OCI-M1 (cell line): ENCODE measurements at places on chromosomes 16 and 17.
A peak's percentile ranks its signal among the peaks of the same experiment; 100 is the strongest.

- DNase-seq, result peak; percentile 47
Measured at GRCh38 chr16:23508589-23509440, 1.5 kb downstream of the GGA2 start.

DNA sequence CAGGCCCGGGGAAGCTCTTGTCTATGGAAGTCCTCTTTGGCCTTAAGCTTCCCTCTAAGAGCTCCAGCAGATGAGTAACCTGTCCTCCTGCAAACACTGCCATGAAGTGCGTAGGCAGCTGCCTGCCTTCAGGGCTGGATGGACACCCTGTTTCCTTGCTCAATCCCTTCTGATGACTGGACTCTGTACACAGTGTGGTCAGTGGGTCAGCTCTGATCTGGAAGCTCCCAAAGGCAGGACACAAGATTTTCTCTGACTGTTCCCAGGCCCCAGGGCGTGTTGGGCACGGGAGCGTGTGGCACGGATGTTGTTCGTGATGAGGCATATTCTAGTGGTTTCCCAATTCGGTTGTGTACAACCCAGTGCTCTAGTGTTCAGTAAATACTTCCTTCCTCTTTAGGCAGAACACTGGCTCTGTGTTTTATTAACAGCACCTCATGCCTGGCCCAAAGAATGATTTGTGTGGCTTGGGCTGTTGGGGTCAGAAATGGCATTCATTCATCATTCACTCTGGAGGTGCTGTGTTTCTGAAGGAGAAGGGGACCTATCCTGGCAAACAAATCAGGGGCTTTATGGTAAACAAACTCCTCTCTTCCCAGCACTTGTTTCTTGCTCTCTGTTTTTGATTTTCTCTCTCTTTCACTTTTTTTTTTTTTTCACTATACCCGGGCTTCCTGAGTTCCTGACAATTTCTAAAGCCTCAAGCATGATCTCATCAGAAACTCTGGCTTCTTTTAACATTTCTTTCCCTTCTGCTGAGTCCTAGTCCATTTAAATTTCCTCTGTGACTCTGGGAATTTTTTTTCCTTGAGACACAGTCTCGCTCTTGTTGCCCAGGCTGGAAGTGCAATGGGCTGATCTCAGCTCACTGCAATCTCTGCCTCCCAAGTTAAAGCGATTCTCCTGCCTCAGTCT is 12.0 kb upstream of the RNF157 start:
- peak; percentile 64 for DNase-seq

- no peak for DNase-seq
Measured at GRCh38 chr17:56762988-56763387, 70.7 kb downstream of the C17orf67 start.

DNA sequence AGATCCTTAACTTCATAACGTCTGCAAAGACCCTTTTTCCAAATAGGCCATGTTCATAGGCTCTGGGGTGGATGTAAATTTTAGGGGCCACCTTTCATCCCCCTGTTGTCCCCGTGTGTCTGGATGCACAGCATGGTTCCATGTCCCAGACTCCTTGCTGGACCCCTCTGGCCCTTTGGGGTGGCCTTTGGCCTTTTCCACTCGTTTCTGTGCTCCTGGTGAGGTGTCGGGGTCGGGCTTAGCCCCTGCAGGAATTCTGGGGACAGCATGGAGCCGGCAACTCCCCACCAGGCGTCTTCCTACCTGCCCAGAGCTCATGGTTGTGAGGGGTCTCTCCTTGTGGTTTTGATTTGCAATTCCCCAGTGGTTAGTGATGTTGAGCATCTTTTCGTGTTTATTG is 183.5 kb downstream of the SEC14L1 start:
- no peak for DNase-seq

DNA sequence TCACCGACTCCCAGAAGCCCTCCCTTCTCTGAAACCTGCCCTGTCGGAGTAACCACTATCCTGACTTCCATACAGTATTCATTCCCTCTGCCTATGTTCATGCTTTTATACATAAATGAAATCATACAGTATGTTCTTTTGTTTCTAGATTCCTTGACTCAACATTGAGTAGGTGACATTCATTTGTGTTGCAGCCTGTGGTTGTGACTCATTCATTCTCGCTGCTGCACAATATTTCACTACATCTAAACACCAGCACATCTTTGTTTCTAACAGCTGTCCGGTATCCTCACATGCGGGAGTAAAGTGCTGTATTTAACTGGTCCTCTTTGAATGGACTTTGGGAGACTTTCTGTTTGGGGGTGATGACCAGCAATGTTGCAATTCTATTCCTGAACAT is 135.0 kb upstream of the FOXF1 start:
- DNase-seq, result no peak

GRCh38 chr16:85968041-85968920 is 69.3 kb downstream of the IRF8 start:
- no peak for DNase-seq

DNA sequence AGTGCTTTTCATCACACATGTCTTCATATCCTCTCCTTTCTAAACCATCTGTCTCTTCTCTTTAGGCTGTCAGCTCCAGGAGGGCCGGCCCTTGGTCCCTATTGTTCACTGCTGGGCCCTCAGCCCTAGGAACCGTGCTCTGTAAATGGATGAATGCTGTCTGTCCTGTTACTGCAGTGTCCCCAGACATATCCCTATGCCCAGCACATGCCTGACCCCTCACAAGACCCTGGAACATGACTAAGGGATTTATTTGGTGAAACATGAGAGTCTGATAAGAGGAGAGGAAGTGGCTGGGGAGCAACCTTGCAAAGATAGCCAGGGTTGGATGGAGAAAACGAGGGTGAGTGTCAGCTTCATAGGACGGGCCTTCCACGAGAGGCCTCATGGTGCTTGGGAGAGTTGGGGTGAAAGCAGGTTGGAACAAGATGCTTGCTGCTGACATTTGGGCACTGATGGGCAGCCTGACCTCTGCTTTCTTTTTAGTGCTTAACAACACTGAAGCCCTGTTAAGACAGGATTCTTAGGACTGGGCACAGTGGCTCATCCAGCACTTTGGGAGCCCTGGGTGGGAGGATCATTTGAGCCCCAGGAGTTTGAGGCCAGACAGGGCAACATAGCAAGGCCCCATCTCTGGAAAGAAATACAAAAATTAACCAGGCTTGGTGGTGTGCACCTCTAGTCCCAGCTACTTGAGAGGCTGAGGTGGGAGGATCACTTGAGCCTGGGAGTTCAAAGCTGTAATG is 39.0 kb downstream of the ABCC1 start:
- peak; percentile 94 for DNase-seq

DNA sequence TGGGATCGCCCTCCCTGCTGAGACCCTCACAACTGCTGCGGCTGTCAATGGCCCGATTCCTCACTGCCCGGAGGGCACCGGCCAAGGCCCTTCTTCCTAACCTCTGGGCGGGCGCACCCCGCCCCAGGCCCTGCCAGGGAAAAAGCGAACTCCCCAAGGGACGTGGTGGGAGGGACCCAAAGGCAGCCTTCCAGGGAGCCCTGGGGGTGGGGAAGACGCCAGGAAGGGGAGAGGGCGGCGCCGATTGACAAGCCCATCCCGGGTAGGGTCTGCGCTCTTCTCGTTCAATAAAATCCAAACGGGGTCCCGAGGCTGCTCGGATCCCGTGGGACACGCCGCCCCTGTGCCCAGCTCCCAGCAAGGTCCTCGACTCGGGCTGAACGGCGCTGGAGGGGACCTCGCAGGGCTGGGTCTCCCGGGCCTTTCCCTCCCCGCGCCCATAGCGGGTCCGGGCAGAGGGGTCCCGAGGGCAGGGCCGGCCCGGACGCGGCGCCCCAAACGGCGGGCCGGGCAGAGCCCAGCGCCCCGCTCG is 416 bp downstream of the KIFC3 start:
- peak; percentile 28 for DNase-seq

DNA sequence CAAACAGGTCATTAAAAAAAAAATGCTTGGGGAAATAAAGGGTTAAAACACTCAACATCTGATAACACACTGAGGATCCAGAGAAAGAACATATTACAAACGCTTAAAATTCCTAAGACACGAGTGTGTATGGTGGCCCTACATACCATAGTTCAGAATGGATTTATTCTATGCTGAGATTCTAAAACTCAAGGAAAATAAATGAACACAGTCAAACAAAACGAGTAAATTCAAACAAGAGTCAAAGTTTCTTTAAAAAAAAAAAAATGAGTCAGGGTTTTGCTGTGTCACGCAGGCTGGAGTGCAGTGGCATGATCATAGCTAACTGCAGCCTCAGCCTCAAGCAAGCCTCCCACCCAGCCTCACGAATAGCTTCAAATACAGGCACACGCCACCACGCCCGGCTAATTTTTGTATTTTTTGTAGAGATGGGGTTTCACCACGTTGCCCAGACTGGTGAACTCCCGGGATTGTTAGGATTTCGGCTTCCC is 17.4 kb downstream of the CRK start:
- peak; percentile 72 for DNase-seq

- DNase-seq, result peak; percentile 20
Measured at GRCh38 chr17:60087882-60088669, 9.4 kb upstream of the HEATR6 start.

GRCh38 chr16:66391726-66392670 is 25.5 kb downstream of the CDH5 start:
- DNase-seq, result no peak

- DNase-seq, result peak; percentile 28
Measured at GRCh38 chr16:787321-787966, 737 bp downstream of the RPUSD1 start.

GRCh38 chr17:5705081-5705875 is 121.0 kb upstream of the NLRP1 start:
- peak; percentile 10 for DNase-seq

- DNase-seq, result no peak
Measured at GRCh38 chr17:8696426-8696825, 48.2 kb downstream of the CCDC42 start.

DNA sequence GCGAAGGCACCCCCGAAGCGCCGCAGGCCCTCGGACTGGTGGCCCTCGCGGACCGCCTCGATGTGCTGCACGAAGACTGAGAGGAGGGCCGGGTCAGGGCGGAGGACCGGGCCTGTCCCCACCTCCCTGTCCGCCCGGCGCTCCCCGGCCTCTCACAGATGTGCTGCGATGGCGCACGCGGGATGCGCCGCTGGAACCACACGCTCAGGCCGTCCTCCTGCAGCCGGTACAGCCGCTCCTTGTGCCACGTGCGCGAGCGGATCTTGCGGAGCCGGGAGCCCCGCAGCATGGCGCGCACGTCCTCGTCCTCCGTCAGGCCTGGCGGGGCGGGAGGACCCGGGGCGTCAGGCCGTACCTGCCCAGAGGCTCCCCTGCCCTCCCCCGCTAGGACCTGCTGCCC is 11.3 kb downstream of the PLCD3 start:
- no peak for DNase-seq

DNA sequence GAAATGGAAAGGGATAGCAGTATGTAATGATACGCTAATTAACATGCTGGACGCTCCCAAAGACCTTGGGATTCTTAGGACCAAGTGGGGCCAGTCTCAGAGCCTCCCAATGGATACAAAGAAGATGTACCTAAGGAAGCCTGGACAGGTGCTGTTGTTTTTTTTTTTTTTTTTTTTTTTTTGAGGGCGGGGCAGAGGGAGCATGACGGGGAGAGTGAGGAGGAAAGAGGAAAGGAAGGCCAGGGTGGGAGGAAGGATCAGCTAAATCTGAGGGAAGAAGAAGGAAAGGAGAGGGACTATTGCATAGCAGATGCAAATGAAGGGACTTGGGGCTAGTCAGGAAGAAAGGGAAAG is 2.5 kb downstream of the VAMP2 start:
- DNase-seq, result no peak

DNA sequence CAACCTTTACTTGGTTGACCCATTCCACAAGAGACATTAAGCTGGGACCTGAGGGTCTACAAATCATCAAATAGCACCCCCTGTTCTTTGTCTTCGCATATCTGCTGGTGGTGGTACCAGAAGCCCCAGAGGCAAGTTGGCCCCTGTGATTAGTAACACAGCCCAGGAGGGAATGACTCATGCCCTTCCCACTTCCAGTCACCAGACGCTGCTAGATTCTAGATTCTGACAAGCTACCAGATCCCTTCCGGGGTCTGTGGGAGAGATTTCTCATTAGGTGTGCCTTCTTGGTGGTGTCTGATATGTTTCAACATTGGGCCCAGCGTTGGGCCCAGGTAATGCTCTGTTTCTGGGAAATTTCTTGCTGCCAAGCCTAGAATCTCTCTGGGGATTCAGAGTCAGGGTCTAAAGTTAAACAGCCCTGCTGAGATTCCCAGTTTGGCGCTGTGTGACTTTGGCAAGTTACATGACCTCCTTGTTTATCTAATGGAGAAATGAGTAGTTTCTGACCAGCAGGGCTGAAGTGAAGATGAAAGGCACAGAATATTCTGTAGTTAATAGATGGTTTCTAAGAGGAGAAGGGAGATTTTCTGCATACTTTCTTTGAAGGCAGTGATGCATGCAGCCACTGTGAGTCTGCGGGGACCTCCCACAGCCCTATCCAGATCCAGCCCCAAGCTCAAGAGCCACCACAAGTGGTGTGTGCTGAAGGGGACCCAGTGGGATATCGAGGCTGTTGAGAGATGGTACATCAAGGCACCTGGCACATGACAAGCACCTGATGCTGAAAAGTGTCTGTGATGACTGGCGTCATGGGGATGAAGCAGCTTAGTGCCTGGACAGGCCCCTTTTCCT is 3.9 kb downstream of the TRPV2 start:
- DNase-seq, result peak; percentile 79

GRCh38 chr17:79515646-79516571 is 94.9 kb downstream of the RBFOX3 start:
- DNase-seq, result no peak
